ENCODE measurements at places on chromosomes 1 and 21. TPM values are rescaled to one million over a fixed set of nuclear protein-coding genes. Genes with fewer than 3 reads are reported as not detected.

DNA sequence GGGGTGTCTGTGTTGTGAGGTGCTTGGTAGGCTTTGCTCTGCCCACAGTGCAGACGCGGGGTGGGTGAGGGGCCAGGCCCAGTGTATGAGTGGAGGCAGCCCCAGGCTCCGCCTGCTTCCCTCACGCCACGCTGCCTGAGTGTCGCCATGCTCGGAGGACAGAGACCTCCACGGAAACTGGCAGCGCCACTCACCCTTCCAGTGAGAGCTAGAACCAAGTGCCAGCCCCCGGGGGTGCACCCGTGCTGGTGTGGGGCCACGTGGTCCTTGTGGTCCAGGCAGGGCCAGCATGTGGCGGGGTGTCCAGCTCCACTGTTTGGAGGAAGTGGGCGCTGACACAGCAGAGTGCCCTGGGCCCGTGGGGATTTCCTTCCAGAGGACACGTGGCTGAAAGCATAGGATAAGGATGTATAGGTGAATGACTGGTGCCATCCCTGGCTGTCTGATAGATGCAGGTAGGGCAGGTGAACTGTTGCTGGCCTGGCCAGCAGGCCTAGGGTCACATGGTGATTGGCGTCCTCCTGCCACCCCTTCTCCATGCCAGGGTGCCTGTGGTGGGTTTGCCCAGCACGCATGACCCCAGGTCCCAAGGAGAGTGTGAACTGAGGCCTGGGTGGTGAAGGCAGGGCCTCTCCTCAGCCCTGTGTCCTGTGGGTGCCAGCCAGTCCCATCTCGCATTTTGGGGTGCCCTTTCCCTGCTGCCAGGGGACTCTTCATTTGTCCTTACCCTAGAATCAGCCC, 3.8 kb downstream of the LRRC3 start:
- no peak for DNase-seq

GRCh38 chr1:198775606-198776005, 136.8 kb downstream of the PTPRC start:
- no peak for DNase-seq

DNA sequence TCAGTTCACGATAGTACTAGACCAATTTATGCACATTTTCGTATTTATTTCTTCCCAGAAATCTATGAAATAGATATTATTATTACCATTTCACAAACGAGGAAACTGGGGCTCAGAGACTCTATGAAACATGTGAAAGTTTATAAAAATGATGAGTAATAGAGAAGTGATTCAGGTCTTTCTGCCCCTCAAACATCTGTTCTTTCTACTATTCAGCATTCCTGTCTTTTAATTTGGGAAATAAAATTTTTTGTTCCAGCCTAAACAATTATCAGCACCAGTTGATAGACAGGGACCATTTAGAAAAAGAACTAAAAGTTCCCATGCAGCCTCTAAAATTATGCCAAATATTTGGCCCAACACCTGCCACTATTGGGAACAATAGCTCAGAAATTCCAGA, 585.1 kb downstream of the PTPRC start:
- DNase-seq = no peak

DNA sequence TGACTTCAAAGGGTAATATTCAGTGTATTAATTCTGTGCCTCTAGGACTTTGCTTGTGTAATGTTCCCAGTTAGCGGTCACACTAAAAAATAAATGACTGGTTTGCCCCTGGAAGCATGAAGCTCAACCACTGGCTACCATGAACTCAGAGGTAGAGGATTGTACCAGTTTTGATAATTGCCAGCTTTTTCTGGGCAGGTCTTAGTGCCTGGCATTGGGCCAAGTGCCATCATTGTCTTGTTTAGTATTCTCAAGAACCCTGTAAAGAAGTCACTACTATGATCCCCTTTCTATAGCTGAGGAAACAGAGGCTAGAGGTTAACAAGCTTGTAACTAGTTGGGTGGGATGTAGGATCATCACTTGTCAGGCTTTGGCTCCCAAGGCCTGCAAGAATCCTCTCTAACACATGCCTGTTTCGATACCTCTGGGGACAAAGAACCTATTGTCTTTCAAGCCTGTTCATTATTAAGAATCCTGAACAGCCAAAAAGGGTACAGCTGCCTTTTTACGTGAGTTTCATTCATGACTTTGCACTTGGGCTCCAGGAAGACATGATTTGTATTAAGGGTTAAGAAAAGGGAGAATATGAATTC, 121.9 kb upstream of the JUN start:
- DNase-seq = no peak

GRCh38 chr1:107662971-107663370, 302.0 kb downstream of the VAV3 start:
- no peak for DNase-seq

- DNase-seq = no peak
These were observed 37.5 kb upstream of the LAPTM5 start for GRCh38 chr1:30795026-30795425.

DNA sequence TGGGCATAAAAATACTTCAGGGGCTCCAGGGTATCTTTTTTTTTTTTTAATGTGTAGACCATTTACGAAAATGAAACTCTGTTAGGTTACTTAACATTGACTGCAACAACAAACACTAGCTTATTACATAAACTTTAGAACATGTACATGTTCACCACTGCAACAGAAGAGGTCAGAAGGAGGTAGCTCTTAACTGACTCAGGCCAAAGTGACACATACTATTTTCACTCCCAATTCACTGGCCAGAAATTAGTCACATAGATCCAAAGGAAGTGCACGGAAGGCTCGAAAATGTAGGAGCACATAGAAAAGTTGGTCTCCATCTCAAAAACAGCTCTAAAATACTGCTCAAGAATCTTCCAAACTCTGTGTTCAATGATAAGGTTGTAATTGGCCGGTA, 107.2 kb downstream of the AKT3 start:
- no peak for DNase-seq

DNA sequence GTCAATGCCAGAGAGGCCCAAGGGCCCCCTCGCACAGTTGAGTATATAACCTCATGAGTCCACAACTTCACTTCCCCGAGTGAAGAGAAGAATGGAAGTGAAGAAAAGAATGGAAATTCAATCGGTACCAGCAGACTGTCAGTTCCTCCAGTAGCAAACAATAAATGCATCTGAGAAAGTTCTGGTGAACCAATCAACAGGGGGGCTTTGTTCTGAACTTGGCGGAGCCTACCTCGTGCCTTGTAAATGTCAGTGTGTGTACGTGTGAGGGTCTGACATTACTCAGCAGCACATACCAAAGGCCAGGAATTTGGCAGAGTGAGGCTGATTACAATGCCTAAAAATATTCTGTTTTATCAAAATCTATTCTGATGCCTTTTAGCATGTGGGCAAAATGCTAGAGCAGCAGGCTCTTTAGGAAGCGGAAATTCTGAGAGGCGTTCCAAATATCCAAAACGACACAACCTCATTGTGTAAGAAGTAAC, 238.5 kb downstream of the LTN1 start:
- no peak for DNase-seq

DNA sequence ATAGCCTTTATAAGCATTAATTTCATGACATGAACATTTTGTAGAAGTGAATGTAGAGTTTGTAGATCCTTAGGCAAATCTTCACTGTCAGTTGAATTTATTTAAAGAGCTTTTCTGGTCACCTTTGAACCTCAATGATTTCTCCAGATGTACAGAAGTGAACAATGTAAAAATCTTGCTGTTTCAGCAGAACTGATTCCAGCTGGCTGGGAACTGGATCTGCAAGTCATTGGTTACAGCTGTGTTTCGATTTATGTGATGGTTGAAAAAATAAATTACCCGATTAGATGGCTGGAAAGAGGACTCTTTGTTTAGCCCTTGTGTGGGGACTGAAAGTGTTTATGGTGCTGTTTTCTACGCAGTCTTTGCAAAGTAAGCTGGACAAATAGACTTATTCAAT, 849.8 kb downstream of the USP25 start:
- no peak for DNase-seq

DNA sequence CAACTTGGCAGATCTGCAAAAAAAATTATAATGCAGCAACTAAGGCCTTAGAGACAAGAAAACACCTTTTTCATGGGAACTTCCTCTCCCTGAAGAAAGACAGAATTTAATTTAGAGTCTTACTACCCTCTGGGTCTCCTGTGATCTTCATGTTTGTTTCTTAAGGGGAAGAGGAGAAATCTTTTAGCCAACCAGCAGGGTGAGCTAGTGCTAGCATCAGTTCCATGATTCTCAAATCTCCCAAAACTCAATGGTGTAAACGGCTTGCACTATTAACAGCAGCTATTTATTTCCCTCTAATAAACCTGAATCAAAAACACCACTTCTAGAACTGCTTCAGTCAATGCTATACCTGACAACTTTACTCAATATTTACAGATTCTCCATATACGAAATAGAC, 3.8 kb downstream of the ZNF644 start:
- DNase-seq = no peak

DNA sequence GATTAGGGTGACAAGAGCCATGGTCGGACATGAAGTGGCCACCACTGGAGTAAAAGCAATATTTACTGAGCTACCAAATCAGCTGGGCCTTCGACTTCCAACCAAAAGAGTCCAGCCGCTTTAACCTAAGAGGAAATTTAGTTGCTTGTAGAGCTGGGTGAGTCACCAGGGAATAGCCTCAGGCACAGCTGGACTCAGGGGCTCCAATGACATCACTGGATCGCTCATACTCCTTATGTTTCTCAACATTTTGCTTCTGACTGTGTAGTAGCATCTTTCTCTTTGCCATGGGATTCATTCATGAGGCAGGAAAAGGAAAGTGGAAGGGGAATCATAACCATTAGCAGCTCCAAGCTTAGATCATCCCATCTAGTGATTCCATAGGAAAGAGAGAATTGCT, 664.4 kb downstream of the MATN1 start:
- DNase-seq = no peak

GRCh38 chr21:42315296-42315891, at the start of gene TFF3:
TFF3 (minus strand) TSS chr21:42315409; CDS start chr21:42315374, 35 bp downstream.
- no peak for DNase-seq

GRCh38 chr1:54474310-54475251, 68.4 kb upstream of the SSBP3 start:
- no peak for DNase-seq

DNA sequence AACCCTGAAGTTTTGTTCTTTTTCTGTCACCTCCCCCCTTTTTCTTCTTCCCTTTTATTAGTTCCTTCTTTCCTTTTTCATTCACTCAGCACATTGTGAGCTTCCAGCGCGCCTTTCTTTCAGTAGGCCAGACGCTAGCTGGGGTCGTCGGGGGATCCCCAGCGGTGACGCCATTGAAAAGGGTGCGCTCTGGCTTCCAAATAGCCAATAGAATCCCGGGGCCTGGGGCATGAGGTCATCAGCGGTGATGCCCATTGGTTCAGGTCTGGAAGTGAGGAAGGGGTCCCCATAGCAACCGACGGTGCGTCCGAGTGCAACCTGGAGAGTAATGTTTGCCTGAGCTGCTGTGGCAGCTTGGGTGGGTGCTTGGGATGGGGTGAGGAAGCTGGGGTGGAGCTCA, 6.9 kb upstream of the EFNA3 start:
- no peak for DNase-seq

DNA sequence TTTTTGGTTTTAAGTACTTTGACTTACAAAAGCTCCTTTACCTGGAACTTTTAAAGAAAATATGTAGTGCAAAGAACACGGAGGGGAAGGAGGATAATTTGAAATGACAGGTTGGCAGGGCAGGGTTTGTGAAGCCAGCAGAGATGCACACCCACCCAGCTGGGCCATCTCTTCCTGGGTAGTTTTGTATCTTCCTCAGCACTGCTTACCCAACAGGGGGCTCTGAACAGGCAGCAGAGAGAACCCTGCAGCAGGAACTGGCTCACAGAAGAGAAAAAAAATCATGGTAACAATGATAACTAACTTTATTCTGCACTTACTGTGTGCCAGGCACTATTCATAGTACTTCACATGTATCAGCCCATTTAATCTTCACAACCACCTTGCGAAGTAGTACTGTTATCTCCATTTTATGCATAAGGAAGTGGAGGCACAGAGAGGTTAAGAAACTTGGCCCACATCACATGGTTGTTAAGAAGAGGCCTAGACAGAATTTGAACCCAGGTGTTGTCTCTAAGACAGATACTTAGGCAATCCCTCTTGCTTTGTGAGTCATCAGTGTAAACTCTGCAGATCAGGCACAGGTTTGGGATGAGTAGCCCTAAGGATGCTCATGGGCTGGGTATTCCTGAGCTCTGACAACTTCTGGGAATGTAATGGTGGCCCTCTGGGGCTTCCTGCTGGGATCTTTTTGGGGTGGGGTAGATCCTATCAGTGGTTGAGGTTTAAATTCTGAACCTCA, 60.8 kb downstream of the ELK4 start:
- DNase-seq = no peak

GRCh38 chr1:215064327-215064726, 18.2 kb upstream of the KCNK2 start:
- no peak for DNase-seq

DNA sequence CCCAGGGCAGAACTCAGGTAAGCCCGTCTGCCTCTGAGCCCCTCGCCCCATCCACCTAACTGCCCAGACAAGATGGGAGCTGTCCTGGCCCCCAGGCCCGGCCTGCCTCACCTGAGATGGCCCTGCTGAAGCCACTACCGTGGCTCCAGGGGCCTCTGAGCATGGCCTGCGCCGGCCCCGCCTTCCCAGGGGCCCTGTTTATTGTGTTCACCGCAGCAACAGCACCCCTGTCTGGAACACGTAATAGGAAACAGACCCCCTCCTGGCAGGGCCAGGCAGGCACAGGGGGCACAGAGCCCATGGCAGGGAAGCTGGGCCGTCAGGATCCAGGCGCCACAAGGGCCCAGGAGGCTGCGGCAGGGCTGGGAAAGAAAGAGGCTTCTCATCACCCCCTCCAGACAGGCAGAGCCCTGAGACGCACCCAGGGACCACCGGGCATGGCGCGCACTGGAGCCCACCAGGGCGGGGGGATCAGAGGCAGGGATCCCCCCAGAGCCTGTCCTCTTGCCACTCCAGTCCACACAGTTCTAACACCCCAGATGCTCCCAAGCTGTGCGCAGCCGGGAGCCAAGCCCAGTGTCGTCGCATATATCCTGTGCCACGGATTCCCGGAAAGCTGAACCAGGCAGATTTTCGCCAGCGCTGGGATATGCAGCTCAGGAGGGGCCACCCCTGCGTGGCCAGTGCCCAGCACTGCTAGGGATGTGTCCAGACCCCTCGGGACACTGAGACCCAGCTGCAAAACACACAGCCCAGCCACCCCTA, 62.6 kb downstream of the ARHGEF16 start:
- DNase-seq = no peak

DNA sequence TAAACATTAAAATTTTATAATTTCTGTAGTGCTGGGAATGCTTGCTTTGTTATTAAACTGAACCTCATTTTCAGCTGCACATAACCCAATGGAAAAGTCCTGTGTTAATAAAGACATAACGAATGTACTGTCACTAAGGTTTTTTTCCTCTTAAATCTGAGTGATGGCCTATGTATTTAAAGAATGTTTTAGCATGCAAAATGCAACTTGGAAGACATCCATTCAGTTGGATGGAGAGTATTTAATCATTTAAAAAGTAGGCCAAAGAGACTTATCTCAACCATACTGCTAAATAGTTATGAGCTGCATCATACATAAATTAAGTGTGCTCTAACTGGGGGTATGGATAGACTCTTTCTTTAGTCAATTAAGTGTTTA, 48.5 kb downstream of the RWDD3 start:
- no peak for DNase-seq

Gene WNT4
- total RNA-seq = 0.10 TPM

Gene AKR7A3
- 1.0 TPM for total RNA-seq

Gene AMY1B
- not detected for total RNA-seq

Gene SPAG17
- total RNA-seq = not detected

Gene ALX3
- total RNA-seq = not detected

Gene LRRC71
- 0.32 TPM for total RNA-seq

Gene TTLL7
- 8.8 TPM for total RNA-seq

Gene C1QB
- 531 TPM for total RNA-seq
